Smooth muscle cell of the coronary artery (primary cell): ENCODE measurements at places on chromosomes 3 and 15. TPM values are rescaled to one million over a fixed set of nuclear protein-coding genes. Genes with fewer than 3 reads are reported as not detected.

ATP13A5 gene
- not detected in 2 replicates for total RNA-seq

RYR3 gene
- under 0.01 and 0.15 TPM in 2 replicates for total RNA-seq

LRTM1 gene
- not detected in 2 replicates for total RNA-seq

TTC23 gene
- 18.6 and 26.8 TPM in 2 replicates for total RNA-seq

ENTPD3 gene
- 0.12 TPM in 1 of 2 replicates, not detected in the other for total RNA-seq

ADAMTS9 gene
- 0.38 and 6.3 TPM in 2 replicates for total RNA-seq

PPM1L gene
- total RNA-seq = 0.82 and 1.7 TPM in 2 replicates

TNNC1 gene
- total RNA-seq = 2.5 and 19.8 TPM in 2 replicates

C3orf22 gene
- not detected in 2 replicates for total RNA-seq

EXOSC7 gene
- total RNA-seq = 66.3 and 117 TPM in 2 replicates

MAGI1 gene
- 25.5 and 35.1 TPM in 2 replicates for total RNA-seq
